ENCODE measurements at places on chromosomes 4 and X.
A peak's percentile ranks its signal among the peaks of the same experiment; 100 is the strongest.

GRCh38 chrX:71991164-71991563, 80.5 kb downstream of the NHSL2 start:
- DNase-seq = no peak

- DNase-seq = peak; percentile 95
These were observed 568 bp downstream of the HTT start for GRCh38 chr4:3074846-3075651.

DNA sequence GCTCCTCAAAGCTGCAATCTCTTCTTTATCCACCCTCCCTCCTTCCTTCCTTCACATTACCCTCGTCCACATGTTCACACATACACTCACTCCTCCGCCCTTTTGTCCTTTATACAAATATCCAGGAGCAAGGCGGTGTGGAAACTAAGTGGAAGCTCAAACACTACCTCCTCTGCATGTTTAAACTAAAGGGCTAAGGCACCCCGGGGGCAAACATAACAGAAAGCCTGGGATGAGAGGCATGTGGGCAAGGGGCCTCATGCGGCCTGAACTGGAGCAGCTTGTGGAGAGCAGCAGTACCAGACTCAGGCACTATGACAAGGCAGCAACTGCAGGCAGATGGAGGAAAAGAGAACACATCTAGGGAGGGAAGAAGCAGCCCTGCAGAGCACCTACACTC, 9.5 kb downstream of the MAB21L2 start:
- no peak for DNase-seq

DNA sequence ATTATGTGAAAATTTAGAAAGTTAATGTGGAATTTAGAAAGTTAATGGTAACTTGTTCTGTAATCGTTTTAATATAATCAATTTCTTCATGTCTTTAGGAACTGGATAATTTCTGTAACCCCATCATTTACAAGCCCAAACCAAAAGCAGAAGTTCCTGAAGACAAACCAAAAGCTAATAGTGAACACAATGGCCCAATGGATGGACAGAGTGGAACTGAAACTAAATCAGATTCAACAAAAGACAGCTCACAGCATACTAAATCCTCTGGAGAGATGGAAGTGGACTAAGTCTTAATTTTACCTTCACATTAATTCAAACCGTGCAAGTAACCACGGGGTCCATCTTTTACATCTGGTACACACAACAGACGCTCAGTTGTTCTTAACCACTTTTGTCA, 48.1 kb upstream of the PLK4 start:
- peak; percentile 8 for DNase-seq
